ELR (cell line): ENCODE measurements at places on chromosomes 12 and 14.

- DNase-seq = peak; percentile 78
These were observed 3.4 kb upstream of the MYRFL start for GRCh38 chr12:69821456-69822159.

DNA sequence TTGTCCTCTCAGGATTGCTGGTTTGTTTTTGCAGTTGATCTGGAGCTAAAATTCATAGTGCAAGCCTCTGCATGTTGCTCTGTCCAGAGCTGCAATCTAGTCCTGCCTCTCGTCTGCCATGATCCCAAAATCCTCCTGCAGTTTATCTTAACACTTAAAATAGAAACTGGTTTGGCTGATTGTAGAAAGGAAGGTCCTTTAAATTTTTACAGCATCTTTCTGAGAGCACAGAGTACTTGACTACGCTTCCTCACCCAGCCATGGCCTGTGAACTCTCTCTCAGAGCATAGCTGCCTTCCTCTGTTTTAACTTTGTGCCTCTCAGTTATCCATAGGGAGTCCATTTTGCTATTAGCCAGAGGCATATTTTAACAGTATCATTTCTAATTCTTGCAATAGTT, 877.1 kb downstream of the C12orf50 start:
- DNase-seq = no peak

GRCh38 chr14:81095539-81095938, 125.2 kb downstream of the GTF2A1 start:
- no peak for DNase-seq

GRCh38 chr12:107441665-107442300, 243.8 kb upstream of the PWP1 start:
- no peak for DNase-seq

GRCh38 chr12:64918801-64919200, 94.4 kb downstream of the TBC1D30 start:
- DNase-seq = no peak

GRCh38 chr14:91263329-91263728, 18.8 kb upstream of the GPR68 start:
- no peak for DNase-seq

DNA sequence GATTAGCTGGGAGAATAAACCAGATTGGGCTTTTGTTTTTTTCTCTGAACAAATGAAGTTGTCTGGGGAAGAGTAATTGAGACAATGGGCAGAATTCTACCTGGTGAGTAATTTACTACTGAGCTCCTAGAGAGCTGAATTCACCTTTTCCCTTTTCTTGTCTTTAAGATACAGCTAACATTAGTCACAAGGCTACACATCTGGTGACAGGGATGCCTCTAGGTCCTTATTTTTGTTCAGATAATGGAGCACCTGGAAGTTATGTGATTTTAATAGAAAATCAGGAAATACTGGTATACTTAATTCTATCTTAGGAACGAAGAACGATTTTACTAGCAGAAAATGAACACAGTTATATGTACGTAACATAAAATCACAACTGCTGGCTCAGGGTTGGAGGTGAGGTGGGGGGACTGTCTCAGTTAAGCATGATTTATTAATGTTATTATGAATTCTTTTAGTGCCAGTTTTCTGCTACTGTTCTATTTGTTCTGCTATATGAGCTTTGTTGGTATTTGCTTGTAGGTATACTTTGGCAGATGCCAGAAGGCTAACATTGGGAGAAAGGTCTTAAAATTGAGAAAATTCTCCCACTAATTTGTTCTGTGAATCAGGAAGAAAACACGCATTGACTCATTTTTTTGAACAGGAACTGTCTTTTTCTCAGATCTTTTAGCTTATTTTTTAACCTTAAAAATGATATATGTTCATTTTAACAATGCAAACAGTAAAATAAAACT, 482.7 kb upstream of the RGS6 start:
- no peak for DNase-seq

DNA sequence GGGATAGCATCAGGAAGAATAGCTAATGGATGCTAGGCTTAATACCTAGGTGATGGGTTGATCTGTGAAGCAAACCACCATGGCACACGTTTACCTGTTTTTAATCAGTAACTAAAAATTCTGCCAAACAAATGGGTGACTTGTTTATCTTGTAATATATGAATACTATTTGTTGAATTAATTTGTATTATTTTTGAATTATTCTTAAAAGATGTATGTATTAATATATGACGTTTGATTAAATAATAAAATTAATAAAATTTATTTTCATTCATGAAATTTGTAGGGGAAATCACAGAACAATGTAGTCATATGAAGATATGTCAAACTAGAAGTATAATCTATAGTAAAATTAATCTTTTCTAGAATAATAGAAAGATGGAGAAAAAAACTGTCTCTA, 32.3 kb upstream of the OR10A7 start:
- DNase-seq = no peak

- DNase-seq = peak; percentile 6
These were observed 75.0 kb downstream of the TRMT5 start for GRCh38 chr14:60905923-60906322.

GRCh38 chr12:56205445-56205844, 16.2 kb upstream of the SMARCC2 start:
- DNase-seq = no peak

- DNase-seq = no peak
These were observed 175.9 kb downstream of the TRHDE start for GRCh38 chr12:72448089-72448488.

- DNase-seq = peak; percentile 52
These were observed 60.5 kb downstream of the PTPRQ start for GRCh38 chr12:80504389-80505163.

DNA sequence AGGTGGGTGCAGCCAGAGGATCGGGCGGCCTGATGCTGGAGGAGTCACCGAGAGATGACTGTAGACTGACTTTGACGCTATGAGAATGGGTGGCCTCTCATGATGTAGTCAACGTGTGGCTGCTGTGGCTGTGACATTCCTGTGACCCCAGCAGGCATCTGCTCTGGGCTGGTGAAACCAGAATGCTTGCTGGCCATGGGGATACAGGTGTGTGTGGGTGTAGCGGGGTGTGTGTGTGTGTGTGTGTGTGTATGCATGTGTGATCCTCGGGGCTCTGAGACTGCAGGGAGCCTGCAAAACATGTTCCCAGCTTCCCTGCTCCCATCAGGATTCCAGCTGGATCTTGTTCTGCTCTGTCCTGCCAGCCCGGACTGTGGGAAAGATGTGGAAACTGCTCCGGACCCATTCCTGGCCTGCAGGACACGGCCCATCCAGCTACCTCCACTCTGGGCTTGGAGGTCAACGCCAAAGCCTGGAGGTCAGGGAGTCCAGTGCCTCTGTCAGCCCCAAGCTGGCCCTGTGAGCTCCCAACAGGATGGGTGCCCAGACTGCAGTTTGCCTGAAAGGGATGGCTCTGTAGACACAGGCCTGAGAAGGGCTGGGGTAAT, 18.8 kb upstream of the HHIPL1 start:
- no peak for DNase-seq

- DNase-seq = peak; percentile 54
These were observed 86.6 kb downstream of the KDM2B start for GRCh38 chr12:121494093-121494787.

DNA sequence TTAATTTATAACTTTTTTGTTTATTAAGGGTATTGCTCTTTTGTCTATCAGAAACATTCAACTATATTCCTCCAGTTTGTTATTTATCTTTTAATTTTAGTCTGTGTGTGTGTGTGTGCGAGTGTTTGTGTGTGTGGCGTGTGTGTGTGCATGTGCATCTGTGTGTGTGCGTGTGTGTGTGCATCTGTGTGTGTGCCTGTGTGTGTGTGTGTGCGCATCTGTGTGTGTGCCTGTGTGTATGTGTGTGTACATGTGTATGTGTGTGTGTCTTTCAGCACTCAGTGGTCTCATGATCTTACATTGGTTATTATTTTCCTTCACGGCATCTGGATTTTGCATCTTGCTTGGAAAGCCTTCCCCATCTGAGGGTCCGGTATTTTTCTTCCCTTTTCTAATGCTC, 281.1 kb upstream of the RTL1 start:
- DNase-seq = no peak

DNA sequence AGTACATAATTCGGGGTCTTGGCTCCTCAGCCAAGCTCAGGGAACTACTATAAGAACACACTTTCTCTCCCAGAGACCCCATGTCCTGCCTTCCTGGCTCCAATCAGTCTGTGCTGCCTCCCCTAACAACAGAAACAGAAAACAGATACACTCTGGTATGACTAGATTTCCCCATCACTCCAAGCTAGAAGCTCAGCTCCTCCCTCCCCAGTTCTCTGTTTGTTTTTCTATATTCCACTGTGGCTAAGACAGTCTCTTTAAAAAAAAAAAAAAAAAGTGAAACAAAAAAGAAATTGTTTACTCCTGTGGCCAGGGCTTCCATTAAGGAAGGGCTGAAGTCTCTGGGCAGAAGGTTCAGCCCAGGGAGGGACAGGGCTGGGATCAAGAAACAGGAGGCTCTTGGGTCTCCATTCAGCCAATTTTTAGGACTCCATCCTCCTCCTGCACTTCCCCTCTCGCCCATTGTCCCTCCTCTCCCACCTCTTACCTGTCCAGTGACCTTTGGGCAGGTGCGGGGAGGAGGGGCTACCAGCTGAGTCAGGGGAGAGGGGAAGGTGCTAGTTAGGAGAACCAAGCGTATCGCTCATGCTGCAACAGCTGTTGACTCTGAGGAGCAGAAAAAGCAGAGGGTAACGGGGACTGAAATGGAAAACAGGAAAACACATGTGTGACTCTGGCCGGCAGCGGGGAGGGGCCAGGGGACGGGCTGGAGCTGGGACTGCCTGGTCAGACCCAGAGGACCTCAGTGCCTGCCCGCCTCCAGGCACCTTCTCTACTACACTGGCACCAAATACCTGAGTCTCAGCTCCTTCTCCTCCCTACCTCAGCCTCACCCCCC, 4.1 kb upstream of the SLC7A7 start:
- peak; percentile 54 for DNase-seq

DNA sequence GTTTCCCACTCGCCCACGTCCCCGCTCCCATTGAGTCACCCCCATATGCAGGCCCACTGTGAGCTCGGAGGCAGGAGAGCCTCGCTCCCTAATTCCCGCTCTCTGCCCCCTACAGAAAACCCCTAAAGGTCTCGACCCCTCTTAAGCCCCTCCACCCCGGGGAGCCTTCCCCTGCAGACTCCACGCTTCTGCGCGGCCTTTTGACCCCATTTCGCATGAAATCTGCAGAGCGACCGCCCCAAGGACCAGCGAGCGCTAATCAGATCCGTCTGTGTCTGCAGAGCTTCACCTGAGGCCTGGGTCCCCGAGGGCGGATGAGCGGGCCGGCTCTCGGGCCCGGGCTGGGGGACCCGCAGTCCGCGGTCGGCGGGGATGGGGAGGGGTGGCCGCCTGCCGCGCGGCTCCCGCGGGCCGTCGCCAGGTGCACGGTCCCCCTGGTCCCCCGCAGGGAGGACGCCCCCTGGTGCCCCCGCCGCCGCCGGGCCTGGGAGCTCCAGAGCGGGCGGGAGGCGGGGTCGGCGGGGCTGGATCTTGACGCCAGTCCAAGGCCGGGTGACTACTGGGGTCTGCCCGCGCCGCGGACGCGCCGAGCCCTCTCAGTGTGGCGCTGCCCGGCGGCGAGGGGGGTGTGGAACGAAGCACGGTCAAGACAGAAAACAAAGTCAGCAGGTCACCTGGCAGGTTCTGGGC, 10.1 kb downstream of the BMP4 start:
- DNase-seq = no peak

DNA sequence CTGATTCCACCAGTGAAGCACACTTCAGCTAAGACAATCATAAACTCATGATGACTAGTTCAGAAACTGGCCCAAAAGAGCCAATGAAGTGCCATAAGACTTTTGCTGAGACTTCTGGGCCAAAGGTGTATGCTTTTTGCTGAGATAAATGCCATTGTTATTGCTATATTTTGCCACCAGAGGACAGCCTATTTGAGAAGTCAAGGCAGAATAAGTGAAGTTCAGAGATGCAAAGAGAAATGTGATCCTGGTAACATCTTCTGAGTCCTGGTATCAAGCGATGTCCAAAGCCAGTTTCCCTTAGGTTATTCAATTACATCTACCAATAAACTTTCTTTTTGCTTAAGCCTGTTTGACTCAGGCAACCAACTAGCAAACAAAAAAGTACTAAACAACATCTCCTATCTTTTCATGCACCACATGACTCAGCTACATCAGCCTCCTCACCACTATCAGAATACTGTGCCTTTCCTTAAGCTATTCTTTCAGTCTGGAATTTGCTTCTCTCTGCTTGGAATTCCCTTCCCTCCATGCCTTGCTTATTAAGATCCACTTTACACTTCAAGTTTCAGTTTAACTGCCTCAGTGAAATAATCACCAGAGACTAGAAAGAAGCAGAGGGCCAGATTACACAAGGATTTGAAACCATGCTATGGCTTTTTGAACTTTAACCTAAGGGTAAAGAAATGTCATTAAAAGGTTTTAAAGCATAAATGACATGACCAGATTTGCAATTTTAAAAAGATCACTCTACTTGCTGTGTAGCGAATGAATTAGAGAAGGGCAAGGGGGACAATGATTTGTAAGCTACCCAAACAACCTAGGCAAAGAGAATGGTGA, 14.0 kb downstream of the CRY1 start:
- DNase-seq = peak; percentile 65

- no peak for DNase-seq
These were observed 59.0 kb downstream of the VCPKMT start for GRCh38 chr14:50057331-50057730.

DNA sequence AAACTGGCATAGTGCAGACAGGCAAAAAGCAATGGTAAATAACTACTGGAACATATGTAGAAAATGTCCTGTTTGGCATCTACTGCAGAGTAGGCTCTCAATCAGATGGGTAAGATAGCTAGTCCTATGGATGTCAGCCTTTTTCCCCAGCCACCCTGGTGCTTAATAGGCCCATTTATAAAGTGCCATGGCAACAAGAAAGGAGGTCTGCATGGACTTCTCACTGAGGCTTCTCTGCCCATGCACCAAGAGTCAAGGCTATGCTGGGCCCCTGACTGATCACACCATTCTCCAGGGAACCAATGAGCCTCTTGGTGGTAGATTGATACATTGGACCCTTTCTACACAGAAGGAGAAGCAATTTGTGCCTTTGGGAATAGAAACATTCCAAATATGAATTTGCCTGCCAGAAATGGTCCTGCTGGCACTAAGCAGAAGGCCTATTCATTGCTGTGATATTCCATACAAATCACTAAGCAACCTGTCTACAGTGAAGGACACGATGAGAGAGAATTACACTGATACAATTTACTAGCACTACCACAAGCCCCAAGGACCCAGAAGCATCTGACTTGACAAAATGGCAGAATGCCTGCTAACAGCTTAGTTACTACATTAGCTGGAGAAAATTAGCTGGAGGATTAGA, 43.8 kb downstream of the RESF1 start:
- no peak for DNase-seq

GRCh38 chr14:97432586-97432985, 635.4 kb downstream of the VRK1 start:
- no peak for DNase-seq

- peak; percentile 47 for DNase-seq
These were observed 99.8 kb downstream of the PTGER2 start for GRCh38 chr14:52413729-52414408.

- no peak for DNase-seq
These were observed 68.3 kb downstream of the PPP2R5E start for GRCh38 chr14:63474844-63475243.

- no peak for DNase-seq
These were observed 33.4 kb downstream of the MRPL42 start for GRCh38 chr12:93500667-93501066.
